ENCODE measurements at places on chromosomes 1 and 21.

GRCh38 chr1:175555266-175555665, 188.1 kb downstream of the TNR start:
- DNase-seq, result no peak

DNA sequence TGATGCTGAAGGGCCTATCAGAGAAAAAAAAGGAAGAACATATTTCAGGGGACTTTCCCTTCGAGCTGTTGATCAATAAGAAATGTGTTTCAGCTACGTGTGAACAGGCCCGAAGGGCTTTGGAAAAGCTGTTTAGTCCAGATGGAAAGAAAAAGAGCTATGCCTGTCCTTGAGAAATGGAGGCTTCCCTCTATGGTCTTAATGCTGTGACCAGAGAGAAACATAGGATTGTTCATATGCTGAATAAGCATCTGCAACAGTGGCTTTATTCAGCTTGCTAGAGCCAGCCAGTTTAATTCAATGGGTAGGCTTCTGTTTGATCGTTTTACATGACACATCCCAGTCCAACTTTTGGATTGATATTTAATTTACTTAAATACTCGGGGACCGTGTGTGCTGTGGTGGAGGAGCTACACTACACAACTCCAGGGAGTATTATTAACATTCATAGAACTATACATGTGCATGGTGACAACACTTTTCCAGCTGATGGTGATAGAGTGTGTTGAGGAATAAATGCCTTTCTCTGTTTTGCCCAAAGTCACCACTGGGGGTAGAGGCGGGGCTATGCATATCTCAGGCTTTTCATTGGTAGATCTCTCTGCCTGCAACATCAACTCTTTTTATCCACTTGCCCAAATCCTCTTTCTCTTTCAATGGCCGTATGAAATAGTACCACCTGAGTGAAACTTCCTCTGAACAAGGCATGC, 106.7 kb upstream of the C8B start:
- DNase-seq, result no peak

- no peak for DNase-seq
Measured at GRCh38 chr1:106456832-106457231, 599.6 kb upstream of the PRMT6 start.

- DNase-seq, result no peak
Measured at GRCh38 chr1:159700312-159700711, 14.1 kb downstream of the CRP start.

GRCh38 chr1:167749741-167750140, 28.0 kb downstream of the MPZL1 start:
- no peak for DNase-seq

- DNase-seq, result no peak
Measured at GRCh38 chr1:234229581-234230387, 143.5 kb upstream of the COA6 start.

All from EH (cell line).